Activated CD4-positive, alpha-beta T cell treated with anti-CD3 and anti-CD28 coated beads, Interleukin-2, amount 50 U/mL, for 48 hours (primary cell): ENCODE measurements at places on chromosomes 6 and 20.

GRCh38 chr20:6614836-6615235 is 152.7 kb upstream of the BMP2 start:
- no peak for DNase-seq

DNA sequence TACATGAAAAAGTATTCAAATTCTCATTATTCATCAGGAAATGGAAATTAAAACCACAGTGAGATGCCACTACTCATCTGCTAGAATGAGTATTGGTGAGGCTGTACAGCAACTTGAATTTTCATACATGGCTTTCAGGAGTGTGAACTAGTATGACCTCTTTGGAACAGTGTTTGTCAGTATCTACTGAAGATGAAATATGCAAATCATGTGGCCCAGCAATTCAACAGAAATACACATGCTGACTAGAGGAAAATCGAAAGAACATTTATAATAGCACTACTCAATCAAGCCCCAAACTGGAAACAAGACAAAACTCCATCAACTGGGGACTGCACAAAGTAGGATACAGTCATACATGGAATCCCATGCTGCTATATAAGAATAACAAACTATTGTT is 102.2 kb downstream of the DCDC2 start:
- DNase-seq = no peak

DNA sequence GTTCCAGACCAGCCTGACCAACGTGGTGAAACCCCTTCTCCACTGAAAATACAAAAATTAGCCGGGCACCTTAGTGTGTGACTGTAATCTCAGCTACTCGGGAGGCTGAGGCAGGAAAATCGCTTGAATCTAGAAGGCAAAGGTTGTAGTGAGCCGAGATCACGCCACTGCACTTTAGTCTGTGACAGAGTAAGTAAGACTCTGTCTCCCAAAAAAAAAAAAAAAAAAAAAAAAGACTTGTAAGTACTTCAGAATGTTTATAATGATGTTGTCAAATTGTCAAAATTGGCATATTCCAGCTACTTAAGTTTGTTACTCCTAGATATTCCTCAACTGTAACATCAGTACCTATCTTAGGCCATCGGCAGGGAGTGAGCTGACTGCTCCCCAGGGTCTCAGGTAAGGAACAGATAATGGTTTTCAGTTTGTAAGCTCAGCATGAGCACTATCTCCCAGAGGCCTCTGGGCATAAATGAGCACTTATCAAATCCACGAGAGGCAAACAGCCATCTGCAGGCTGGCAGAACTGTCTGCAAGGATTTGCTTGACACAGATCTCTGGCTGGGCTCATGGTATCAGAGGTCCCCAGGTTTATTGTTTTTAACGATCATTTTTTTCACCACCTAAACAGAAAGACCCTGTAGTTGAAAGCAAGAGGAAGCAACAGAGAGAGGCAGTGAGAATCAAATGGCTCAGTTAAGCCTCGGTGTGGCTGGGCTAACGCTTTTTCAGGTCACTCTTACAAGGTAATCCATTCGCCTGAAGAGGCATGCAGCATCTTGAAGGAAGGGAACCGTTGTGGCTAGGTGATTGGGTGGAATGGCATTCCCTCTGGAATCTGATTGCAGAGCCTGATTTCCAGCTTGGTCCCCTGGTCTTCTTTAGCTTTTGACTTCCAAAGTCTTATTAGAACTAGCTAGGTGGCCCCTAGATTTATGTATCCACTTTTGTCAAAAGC is 115.9 kb downstream of the LY86 start:
- no peak for DNase-seq

DNA sequence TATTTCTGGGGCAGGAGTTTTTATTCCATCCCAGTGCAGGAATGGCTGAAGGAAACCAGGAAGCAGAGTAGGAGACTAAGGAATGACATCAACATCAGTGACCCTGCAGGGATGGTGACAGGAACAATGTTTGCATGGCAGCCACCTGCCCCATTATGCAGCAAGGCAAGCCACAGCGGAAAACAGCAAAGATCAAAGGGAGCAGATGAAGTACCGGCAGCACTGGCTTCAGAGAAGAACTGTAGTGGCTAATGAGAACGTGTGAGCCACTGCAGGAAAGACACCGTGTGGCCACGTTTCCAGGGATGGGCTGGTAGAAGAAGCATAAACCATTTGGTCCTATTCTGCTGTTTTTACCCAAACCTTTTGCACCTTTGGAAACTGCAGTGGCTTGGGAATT is 52.9 kb upstream of the TAB2 start:
- peak; percentile 35 for DNase-seq

DNA sequence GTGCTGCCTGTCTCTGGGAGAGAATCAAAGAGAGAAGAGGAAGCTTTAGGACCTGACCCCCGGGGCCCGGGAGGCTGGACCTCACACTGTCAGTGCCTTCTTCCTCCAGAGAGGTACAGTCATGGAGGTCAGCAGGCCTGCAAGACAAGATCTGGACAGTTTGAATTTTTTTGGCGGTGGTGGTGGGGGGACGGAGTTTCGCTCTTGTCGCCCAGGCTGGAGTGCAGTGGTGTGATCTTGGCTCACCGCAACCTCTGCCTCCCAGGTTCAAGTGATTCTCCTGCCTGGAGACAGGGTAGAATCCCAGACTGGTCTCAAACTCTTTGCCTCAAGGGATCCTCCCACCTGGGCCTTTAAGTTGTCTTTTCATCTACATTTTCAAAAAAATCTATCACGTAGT is 34.4 kb downstream of the NR2E1 start:
- DNase-seq = no peak

DNA sequence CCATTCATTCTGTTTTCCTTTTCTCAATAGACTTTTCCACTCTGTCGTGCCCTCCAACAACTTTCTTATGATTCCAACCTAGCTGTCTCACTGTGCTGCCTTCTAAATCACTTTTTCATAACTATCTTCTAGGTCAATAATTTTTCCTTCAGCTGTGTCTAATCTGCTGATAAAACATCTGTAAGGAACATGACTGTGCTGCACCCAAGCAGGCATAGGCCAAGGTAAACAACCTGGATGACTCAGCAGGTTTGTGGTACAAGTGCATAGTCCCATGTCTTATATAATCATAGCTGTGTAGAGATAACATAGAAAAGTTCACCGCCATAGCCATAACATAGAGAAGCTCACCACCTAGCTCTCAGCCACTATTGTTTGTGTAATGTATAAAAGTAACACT is 332.3 kb downstream of the PLCB1 start:
- no peak for DNase-seq

DNA sequence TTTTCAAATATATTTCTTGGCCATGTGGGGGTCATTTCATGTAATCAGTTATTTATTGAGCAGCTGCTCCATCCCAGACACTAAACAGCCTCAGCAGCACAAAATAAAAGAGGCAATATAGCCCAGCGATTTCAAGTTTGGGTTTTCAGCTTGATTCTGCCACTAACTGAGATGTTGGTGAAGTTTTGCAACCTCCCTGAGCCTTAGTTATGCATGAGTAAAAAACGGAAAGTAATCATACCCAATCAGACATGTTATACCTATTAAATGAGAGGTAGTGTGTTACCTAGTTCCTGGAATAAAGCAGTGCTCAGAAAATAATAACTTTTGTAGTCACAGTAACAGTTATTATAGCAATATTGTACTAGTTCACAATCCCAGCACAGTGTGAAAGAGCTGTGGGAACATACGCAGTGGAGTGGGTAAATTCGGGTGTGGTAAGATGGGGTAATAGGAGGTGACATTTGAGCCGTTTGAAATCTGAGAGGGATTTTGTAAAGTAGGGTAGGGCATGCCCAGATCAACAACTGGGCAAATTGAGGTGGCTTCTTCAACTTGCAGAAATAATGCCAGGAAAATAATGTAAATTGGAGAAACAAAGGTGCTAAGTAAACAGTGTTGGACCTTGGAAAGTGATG is 1.5 kb downstream of the SLC9A8 start:
- DNase-seq = no peak

DNA sequence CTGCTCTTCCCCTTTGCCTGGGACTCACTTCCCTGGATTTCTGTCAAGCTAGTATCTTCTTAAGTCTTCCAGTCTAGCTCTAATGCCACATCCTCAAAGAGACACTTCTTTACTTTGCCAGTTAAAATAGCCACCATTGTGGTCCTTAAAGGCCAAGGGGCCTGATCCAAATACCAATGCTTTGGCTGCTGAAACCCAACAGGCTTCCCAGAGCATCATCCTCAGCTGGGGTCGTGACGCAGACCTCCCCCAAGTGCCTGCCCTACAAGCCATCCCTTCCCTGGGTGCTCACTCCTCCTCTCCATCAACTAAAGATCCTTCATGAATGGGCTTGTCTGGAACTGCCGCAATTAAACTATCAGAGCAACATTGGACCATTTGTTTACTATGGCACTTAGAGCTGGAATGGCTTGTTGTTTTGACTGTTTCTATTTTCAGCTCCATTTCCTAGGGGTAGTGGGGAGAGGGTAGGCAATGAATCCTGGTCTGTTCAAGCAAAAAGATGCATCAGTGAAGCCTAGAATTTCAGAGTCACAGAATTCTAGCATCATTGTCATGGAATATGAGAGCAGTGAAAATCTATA is 79.6 kb upstream of the SIRPA start:
- no peak for DNase-seq

GRCh38 chr6:42979523-42980177 is 669 bp upstream of the PEX6 start:
- DNase-seq = no peak
